Tracheal epithelial cell (primary cell): ENCODE measurements at places on chromosomes 2 and 18. TPM values are rescaled to one million over a fixed set of nuclear protein-coding genes. Genes with fewer than 3 reads are reported as not detected.

HOXD12 gene
- not detected in 2 replicates for total RNA-seq

TMEM247 gene
- total RNA-seq, result not detected in 2 replicates

POTEI gene
- not detected in 2 replicates for total RNA-seq

NDUFS1 gene
- 80.4 and 119 TPM in 2 replicates for total RNA-seq

CFAP210 gene
- total RNA-seq, result not detected in 2 replicates

APCDD1 gene
- under 0.01 TPM in 1 of 2 replicates, not detected in the other for total RNA-seq

SDC1 gene
- 788 and 1,471 TPM in 2 replicates for total RNA-seq

ACMSD gene
- total RNA-seq, result 1.7 TPM in 1 of 2 replicates, not detected in the other

STARD7 gene
- total RNA-seq, result 109 and 150 TPM in 2 replicates

PREPL gene
- total RNA-seq, result 19.0 and 29.8 TPM in 2 replicates

VAMP5 gene
- total RNA-seq, result 4.1 TPM in 1 of 2 replicates, not detected in the other

CLEC4F gene
- not detected in 2 replicates for total RNA-seq

PLCL1 gene
- total RNA-seq, result under 0.01 TPM in 1 of 2 replicates, not detected in the other

MLPH gene
- total RNA-seq, result 9.9 and 16.4 TPM in 2 replicates

EVX2 gene
- not detected in 2 replicates for total RNA-seq

TANK gene
- 88.2 and 91.4 TPM in 2 replicates for total RNA-seq

STARD6 gene
- total RNA-seq, result 0.43 TPM in 1 of 2 replicates, not detected in the other

TUBA3D gene
- not detected in 2 replicates for total RNA-seq

ONECUT2 gene
- total RNA-seq, result under 0.01 TPM in 1 of 2 replicates, not detected in the other

CYTIP gene
- not detected in 2 replicates for total RNA-seq

SERPINB10 gene
- 1.3 and 4.8 TPM in 2 replicates for total RNA-seq

GPR55 gene
- under 0.01 TPM in 1 of 2 replicates, not detected in the other for total RNA-seq

ADD2 gene
- 0.24 TPM in 1 of 2 replicates, not detected in the other for total RNA-seq

NMUR1 gene
- not detected in 2 replicates for total RNA-seq

ANKRD62 gene
- 0.21 TPM in 1 of 2 replicates, not detected in the other for total RNA-seq
